ENCODE measurements at places on chromosomes 7 and 10. TPM values are rescaled to one million over a fixed set of nuclear protein-coding genes. Genes with fewer than 3 reads are reported as not detected.

GRCh38 chr10:102368077-102368476 is 27.4 kb upstream of the NFKB2 start:
- no peak for DNase-seq

Gene GJD4
- not detected for total RNA-seq

Gene GCK
- 3.1 TPM for total RNA-seq

- no peak for DNase-seq
Measured at GRCh38 chr7:151045262-151045661, 3.1 kb upstream of the ASIC3 start.

GRCh38 chr7:67913604-67914003 is 917.0 kb downstream of the TYW1 start:
- no peak for DNase-seq

- no peak for DNase-seq
Measured at GRCh38 chr10:128646956-128647355, 520.7 kb upstream of the MKI67 start.

Data from left cardiac atrium (tissue), 4 donors.